Uterus (tissue), 4 donors: ENCODE measurements at places on chromosomes 6 and 20.

- H3K27ac ChIP-seq, result no peak overlapping the region
- no peak overlapping the region for H3K4me3 ChIP-seq
- H3K27me3 ChIP-seq, result no peaks in the 10 kb centered on the region
- DNase-seq, result no peak
- H3K4me1 ChIP-seq, result no peaks in the 10 kb centered on the region
These were observed 178.1 kb upstream of the PRDM1 start for GRCh38 chr6:105907991-105908390.

GRCh38 chr20:62489186-62489931 lies 13.6 kb upstream of the GATA5 start:
- no peak for DNase-seq
- no peaks in the 10 kb centered on the region for H3K36me3 ChIP-seq
- H3K4me1 ChIP-seq, result no peaks in the 10 kb centered on the region

DNA sequence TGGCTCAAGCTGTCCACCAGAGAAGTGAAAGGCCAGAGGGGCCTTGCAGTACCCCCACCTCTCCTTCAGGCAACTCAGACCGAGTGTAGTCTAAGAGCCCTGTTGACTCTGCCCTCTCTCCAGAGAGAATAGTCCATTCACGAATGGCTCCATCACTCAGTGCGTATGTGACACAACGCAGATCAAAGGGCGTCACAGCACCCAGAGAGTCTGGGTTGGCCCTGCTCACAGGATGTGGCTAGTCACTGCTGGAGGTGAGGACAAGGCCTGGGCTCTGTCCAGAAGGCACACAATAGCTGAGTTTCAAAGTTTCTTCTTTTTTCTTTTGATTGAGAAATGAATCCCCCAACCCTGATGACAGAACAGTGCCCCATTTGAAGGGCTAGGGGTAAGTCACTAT lies 74.1 kb downstream of the TRMT11 start:
- H3K27me3 ChIP-seq, result no peaks in the 10 kb centered on the region
- H3K36me3 ChIP-seq, result no peaks in the 10 kb centered on the region
- H3K4me3 ChIP-seq, result no peak overlapping the region
- no peak overlapping the region for H3K27ac ChIP-seq
- H3K4me1 ChIP-seq, result peaks cover 7% of the 10 kb centered on the region

GRCh38 chr20:60752741-60753420 lies 499.2 kb upstream of the CDH4 start:
- H3K27ac ChIP-seq, result no peak overlapping the region
- H3K4me3 ChIP-seq, result no peak overlapping the region
- no peaks in the 10 kb centered on the region for H3K36me3 ChIP-seq
- DNase-seq, result no peak
- H3K4me1 ChIP-seq, result no peaks in the 10 kb centered on the region

DNA sequence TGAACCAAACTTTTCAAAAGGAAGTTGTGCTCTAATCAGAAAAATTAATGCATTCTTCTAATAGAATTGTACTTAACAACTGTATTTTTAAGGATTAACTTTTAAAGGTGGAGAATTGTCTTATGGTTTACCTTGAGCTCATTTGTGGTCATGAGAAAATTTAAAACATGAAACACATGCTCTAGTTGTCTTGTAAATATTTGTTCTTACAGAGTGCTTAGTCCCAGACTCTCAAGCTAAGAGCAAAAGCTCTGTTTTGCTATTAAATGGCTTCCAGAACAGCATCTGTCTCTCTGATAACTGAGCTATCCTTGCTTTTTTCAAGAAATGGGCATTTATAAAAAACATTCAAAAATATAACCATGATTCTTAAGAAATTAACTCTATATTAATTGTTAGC lies 512.2 kb upstream of the SYNCRIP start:
- H3K27ac ChIP-seq, result no peak overlapping the region
- no peak for DNase-seq
- H3K36me3 ChIP-seq, result no peaks in the 10 kb centered on the region
- H3K4me1 ChIP-seq, result no peaks in the 10 kb centered on the region
- H3K4me3 ChIP-seq, result no peak overlapping the region

DNA sequence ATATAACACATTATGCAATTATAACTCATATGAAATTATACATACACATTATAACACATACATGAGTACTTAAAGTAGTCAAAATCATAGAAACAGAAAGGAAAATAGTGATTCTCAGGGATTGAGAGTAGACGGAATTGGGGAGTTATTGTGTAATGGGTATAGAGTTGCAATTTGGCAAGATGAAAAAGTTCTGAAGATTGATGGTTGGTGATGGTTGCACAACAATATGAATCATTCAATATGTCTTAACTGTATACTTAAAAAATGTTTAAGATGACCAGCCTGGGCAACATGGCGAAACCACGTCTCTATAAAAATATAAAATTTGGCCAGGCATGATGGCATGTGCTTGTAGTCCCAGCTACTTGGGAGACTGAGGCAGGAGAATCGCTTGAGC lies 372.7 kb downstream of the CDKAL1 start:
- H3K4me3 ChIP-seq, result no peak overlapping the region
- no peaks in the 10 kb centered on the region for H3K36me3 ChIP-seq
- no peak for DNase-seq
- H3K27me3 ChIP-seq, result no peaks in the 10 kb centered on the region
- no peak overlapping the region for H3K27ac ChIP-seq

GRCh38 chr20:23386304-23387117 lies 24.5 kb downstream of the GZF1 start:
- no peaks in the 10 kb centered on the region for H3K27me3 ChIP-seq
- H3K4me1 ChIP-seq, result no peaks in the 10 kb centered on the region
- H3K4me3 ChIP-seq, result no peak overlapping the region
- no peaks in the 10 kb centered on the region for H3K36me3 ChIP-seq

DNA sequence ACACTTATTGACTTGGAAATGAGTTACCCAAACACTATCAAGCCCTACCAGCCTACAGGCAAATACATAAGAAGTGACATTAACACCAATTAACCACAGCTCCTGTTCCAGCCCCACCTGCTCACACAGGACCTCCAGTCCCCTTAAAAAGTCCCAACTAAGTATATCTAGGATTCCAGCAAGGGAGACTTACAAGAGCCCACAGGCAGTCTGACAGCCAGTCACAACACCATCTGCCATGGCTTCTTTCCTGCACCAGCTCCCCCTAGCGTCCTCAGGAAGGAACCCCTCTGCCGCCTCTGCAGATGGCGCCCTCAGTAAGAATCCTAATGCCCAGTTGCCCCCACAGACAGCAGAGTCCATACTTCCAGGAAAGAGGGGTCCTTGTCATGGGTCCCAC lies 122.1 kb downstream of the HIVEP2 start:
- H3K27ac ChIP-seq, result no peak overlapping the region
- H3K4me1 ChIP-seq, result no peaks in the 10 kb centered on the region
- DNase-seq, result no peak
- no peak overlapping the region for H3K4me3 ChIP-seq
- no peaks in the 10 kb centered on the region for H3K36me3 ChIP-seq
- no peaks in the 10 kb centered on the region for H3K27me3 ChIP-seq
